Nephron progenitor cell (in vitro differentiated cells): ENCODE measurements at places on chromosomes 1 and 21.

- DNase-seq: no peak
These were observed 15.2 kb downstream of the KIRREL1 start for GRCh38 chr1:158008630-158009029.

- DNase-seq: no peak
These were observed 9.6 kb downstream of the LRRC47 start for GRCh38 chr1:3786468-3787348.

GRCh38 chr1:55718758-55719671 is 503.9 kb upstream of the USP24 start:
- DNase-seq: no peak

GRCh38 chr1:183279835-183280234 is 93.8 kb downstream of the LAMC2 start:
- no peak for DNase-seq

- DNase-seq: peak; percentile 52
These were observed 2.1 kb upstream of the SELENON start for GRCh38 chr1:25797939-25798338.

DNA sequence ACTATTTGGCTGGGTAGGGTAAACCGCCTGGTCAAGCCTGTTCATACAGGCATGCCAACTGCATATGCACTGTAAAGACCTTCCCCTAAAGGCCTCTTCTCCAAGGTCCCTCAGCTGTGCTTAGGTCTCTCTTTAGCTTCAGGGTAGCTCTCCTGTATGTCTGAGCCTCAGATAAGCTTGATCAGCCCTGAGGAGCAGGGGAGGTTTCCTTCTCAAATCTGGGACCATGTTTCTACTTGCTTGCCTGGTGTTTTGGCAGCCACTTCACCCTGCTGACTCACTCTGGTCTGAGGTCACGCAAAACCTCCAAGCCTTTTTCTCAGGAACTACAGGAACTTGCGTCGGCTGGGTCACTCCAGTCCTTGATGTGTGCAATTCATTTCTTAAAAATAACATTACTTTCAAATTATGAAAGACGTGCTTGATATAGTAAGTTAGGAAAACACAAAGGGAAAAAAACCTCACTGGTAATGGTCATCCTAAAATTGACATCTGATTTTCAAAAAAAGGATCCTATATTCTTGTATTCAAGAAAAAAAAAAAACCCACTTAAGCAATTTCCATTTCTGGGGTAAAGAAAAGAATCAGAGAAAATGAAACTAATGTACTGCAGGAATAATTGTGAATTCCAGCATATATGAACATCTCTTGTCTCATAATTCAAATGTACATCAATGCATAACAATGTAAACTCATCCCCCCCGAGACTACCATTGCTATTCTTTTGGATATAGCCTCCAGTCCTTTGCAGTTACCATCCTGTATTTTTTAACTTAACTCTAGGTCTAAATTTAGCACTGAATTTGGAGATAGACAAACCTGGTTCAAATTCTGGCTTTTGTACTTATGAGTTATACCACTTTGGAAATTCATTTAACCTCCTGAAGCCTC is 24.8 kb upstream of the RNF19B start:
- DNase-seq: no peak

DNA sequence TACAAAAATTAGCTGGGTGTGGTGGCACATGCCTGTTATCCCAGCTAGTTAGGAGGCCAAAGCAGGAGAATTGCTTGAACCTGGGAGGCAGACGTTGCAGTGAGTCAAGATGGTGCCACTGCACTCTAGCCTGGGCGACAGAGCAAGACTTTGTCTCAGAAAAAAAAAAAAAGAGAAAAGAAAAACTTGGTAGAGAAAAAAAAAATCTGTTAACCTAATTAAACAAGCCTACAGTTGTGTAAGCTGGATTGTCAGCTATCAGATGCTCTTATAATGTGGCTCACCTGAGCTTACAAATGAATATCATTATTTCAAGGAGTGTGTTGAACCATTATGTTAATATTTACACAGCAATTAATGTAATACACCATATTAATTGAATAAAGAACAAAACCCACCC is 26.4 kb upstream of the EYA3 start:
- no peak for DNase-seq

GRCh38 chr1:52057255-52057654 is 1.2 kb downstream of the BTF3L4 start:
- no peak for DNase-seq

- no peak for DNase-seq
These were observed 628 bp downstream of the C1orf159 start for GRCh38 chr1:1115136-1115785.

DNA sequence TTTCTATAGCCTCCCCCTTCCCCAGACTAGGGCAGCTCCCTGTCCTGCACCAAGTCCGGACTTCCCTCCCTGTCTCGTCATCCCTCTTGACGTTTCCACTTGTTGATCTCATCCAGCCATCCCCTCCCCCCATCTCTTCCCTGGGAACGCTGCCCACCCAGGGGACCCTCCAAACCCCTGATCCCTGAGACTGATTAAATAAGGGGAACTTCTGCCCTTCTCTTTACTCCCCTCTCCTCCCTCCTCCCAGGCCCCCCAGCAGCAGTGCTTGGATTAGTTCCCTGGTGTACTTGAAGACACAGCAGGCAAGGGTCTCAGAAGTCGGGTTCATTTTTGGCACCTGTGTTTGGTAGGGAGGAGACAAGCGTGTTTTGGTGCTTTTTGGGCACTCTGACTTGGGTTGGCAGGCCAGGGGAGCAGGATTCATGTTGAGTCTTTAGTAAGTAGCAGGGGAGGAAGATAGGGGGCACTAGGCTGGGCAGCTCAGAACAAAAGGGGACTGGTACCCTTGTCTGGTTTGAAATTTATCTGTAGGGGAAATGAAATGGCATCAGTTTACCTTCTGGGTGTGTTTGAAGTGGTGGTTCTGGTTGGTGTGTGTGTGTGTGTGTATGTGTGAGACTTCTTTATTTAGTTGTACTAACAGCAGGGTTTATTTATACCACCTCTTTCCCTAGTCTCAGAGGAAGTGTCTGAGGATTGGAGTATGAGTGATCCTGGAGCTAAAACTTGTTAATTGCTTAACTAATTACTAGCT is 11.1 kb downstream of the VANGL2 start:
- DNase-seq: no peak

DNA sequence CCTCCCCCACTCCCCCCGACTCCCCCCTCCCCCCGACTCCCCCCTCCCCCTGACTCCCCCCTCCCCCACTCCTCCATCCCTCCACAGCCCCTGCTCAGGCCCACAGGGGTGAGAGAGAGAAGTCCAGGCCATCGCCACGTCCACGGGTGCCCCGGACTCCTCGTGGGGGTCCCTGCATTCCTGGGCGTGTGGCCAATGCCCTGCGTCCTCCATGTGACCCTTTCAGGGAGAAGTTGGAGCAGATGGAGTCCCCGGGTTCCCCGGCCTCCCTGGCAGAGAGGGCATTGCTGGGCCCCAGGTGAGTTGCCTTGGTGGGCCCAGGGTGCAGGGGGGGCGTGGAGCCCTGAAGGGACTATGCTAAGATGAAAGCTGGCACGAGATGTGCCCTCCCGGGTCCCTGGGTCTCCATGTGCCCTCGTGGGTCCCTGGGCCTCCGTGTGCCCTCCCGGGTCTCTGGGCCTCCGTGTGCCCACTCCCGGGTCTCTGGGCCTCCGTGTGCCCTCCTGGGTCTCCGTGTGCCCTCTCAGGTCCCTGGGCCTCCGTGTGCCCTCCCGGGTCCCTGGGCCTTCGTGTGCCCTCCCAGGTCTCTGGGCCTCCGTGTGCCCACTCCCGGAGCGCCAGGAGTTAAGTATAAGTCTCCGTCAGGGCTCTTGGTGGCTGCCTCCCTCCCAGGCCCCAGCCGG is 52.0 kb downstream of the SLC19A1 start:
- DNase-seq: no peak

GRCh38 chr1:215003686-215004085 is 78.9 kb upstream of the KCNK2 start:
- no peak for DNase-seq

- no peak for DNase-seq
These were observed 416.6 kb downstream of the RWDD3 start for GRCh38 chr1:95650631-95651030.

GRCh38 chr21:37863842-37864241 is 52.4 kb downstream of the KCNJ6 start:
- DNase-seq: no peak

- DNase-seq: no peak
These were observed 87.7 kb downstream of the SNX7 start for GRCh38 chr1:98749152-98749756.
